Mammary epithelial cell (primary cell): ENCODE measurements at places on chromosomes 13 and 19. TPM values are rescaled to one million over a fixed set of nuclear protein-coding genes. Genes with fewer than 3 reads are reported as not detected.

Gene ADAT3
- 3.5 TPM for total RNA-seq

DNA sequence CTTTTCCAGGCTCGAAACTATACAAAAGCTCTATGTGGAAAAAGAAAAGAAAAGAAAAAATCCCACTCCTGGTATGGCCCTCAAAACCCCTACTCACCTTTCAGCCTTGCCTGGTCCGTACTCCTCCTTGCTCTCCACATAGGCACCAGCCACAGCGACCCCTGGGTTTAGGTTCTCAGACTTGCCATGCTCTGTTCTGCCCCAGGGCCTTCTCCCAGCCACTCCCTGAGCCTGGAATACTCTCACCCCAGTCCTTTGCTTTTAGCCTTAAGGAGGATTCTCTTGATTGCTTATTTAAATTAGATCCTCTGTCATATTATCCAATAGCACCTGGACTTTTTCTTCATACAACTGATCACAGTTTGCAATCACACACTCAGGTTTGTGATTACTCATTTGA lies 522.5 kb downstream of the DIAPH3 start:
- no peak for DNase-seq

DNA sequence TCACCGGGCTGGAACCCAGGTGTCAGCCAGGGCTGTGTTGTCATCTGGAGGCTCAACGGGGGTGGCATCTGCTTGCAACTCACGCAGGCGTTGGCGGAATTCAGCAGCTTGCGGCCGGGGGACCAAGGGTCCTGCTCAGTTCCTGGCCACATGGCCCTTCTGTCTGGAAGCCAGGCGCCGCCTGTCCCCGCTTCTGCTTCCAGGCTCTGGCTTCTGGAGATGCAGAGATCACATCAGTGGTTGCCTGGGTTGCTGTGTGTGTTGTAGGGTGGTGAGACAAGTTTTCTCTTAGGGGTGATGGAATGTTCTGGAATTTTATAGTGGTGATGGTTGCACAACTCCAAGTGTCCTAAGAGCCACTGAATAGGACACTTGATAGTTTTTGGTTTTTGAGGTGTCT lies 5.0 kb downstream of the ADAT3 start:
- DNase-seq = no peak

- DNase-seq = peak; percentile 50
Measured at GRCh38 chr19:55369653-55370304, 484 bp downstream of the IL11 start.

Gene MBD3L2
- not detected in 2 replicates for total RNA-seq
